Hematopoietic multipotent progenitor cell treated with erythropoietin and hydrocortisone succinate and interleukin-3 and kit ligand, for 4 days (in vitro differentiated cells): ENCODE measurements at places on chromosomes 2 and 18.

DNA sequence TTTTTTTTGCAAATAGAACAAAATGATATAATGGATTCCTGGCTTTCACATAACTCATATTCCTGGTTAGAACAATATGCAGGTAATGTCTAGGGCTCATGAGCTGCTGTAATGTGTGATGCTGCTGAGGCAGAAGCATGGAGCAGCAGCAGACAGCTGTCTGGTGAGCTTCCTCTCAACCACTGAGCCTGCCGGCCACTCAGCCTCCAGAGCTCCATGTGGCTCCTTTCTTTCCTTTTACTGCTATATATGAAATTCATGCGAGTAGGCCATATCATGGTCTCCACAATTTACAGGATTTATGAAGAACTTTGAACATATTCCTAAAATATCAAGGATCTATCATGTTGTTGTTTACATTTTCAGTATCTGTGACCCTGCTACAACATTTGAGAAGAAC lies 120.9 kb downstream of the MEP1B start:
- no peak for DNase-seq

DNA sequence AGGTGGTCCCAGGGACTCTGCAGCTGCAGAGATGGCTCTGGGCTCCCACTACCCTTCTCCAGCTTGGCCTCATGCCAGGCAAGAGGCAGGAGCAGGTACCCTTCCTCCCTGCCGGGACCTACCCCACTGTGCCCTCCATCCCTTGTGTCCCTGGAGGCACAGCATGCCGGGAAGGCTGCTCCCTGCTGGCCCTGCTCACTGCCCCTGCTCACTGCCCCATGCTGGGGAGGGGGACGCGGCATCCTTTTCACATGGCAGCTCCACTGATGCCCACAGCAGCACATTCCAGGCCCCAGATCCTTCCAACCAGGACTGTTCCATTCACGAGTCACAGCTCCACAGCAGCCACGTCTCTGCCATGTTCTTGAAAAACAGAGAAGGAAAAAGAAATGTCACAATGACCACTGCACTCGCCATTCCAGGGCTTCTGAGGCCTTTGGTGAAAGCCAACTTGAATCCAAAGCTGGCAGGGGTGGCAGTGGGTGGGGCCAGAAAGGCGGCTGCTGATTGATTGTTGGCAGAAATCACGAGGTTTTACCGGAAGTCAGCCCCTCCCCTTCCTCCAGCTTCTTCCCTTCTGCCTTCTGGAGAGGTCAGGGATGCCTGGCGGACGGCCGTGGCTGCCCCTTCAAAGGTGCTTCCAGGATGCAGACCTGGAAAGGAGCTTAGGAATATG lies 268.0 kb downstream of the CYP26B1 start:
- DNase-seq = no peak

DNA sequence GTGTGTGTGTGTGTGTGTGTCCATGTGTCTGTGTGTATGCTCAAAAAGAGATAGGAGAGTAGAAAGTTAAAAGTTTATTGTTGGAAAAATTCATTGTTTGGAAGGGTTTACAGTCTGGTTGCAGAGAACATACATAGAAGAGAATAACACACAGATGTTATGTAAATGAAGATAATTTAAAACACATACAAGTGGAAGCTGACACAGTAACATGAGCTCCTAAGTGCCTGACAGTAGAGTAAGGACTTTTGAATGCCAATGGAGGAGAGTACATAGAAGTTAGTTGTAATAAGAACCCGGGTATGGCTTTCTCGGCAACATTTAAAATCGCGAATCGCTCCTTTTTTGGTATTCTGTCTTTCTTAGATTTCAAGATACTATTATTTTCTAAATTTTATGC lies 137.0 kb upstream of the FANCL start:
- no peak for DNase-seq

GRCh38 chr2:98551316-98551715 lies 57.0 kb downstream of the COA5 start:
- DNase-seq = no peak

- no peak for DNase-seq
Observed at GRCh38 chr2:133968446-133968845, 285.4 kb upstream of the MGAT5 start.

DNA sequence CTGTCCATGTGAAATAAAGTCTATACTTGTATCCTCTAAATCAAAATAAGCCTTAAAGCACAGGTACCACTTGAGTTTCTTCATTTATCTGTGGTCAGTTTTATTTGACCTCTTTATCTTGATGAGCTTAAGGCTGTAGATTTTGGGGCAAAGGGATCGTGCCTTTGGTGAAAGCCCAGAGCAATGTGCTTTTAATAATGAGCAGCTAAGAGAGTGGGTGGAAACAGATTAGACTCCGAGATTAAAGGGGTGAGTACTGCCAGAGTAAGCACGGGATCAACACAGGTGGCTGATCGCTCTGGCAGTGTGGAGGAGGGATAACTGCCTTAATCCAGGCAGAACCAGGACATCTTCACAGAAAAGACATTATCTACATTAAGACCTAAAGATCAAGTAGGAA lies 280.4 kb downstream of the TDRD15 start:
- DNase-seq = no peak

DNA sequence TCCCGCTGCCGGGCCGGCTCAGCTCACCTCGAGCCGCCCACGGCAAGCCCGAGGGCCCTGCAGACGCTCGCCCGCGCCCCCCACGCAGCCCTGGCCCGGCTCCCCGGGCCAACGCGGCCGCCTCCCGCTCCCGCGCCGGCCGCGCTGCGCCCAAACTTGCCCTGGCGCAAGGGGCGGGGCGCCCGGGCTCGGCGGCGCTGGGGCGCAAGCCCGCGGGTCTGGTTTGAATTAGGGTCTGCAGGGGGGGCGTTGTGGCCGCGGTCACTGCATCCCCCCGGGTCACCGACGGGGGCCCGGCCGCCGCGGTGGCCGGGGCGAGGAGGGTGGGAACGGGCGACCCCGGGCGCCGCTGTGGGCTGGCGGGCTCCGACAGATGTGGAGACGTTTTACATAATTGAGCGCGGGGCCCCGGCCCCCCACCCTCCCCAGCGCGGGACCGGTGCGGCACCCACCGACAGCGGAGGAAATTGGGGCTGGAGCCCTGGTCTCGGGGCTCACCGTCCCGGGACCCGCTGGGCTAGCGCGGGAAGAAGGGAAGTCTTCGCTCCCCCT lies 690 bp downstream of the SDC1 start:
- DNase-seq = no peak

GRCh38 chr2:157901325-157901724 lies 25.2 kb upstream of the ACVR1 start:
- DNase-seq = peak; percentile 48

GRCh38 chr2:157359628-157360027 lies 34.0 kb upstream of the ERMN start:
- DNase-seq = no peak

DNA sequence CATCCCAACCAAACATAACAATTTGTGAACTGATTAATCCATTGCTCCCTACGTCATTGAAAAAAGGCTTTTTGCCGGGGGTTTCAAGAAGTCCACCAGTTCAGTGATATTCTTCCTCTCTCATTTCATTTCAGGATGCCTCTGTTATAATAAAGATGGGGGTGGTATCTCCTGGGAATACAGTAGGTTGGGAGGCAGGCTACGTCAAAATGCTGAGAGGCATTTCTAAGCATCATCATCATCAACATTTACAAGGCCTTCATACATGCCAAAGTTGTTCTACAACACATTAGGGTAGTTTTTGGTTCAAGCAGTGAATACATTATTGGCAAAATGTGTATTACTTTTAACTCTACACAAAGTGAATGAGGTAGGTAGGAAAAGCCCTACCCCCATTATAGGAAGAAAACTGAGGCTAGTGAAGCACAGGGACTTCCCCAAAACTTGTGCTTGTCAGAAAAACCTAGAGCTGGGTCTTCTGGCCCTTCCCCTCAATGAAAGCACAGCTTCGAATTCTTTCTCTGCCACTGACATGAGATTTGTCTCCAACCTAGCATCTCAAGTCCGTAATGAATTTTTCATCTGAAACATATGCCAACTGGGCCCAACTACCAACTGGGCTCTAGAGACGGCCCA lies 11.3 kb downstream of the OSR1 start:
- DNase-seq = no peak

- DNase-seq = no peak
Observed at GRCh38 chr2:41610501-41611190, 437.2 kb upstream of the PKDCC start.

- DNase-seq = peak; percentile 61
Observed at GRCh38 chr2:173077506-173078177, 2.0 kb downstream of the MAP3K20 start.

DNA sequence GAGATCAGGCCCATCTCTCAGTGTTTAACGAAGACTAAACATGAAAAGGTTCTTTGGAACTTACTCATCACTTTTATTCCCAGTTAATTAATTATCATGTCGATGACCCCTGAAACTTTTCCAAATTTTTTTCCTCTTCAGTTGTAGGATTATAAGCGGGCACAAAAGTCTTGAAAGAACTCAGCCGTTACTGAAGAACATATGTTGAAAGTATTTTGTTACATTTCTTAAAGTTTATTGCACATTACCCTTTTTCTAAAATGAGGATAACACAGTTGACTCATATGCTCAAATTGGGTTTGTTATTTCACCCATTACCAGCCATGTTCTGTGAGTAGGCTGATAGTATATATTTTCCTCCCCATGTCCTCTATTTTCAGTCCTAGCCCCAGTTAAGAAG lies 75.9 kb upstream of the COL3A1 start:
- DNase-seq = no peak

DNA sequence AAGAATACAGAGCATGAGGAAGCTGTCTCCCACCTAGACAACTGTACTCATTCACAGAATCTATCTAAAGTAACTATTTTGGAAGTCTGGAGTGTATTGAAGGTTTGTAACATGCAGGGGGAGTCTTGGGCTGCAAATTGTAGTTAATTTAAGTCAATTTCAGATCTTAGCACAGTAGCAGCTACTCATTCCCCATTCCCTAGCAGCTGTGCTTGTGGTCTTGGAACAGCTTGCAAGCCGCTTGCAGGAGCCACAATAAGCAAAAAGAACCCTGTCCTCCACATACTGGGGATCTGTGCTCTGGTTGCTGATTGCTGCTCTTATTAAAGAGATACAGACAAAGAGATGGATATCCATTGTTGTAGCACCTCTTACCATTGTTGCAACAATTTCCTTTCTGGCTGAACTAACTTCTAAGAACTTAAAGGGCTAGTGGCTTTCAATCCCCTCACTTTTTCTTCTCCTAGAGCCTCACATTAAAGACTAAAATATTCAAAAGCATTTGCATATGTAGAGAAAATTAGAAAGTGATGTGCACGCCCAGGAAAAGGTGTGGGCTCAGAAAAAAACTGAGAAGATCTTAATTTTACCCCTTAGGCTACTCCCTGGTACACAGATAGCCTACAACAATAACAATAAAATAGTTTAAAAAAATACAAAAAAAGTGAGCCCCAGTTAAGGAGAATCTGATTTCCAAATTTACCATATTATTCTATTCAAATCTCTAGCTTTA lies 1775.1 kb upstream of the PIK3C3 start:
- DNase-seq = no peak

DNA sequence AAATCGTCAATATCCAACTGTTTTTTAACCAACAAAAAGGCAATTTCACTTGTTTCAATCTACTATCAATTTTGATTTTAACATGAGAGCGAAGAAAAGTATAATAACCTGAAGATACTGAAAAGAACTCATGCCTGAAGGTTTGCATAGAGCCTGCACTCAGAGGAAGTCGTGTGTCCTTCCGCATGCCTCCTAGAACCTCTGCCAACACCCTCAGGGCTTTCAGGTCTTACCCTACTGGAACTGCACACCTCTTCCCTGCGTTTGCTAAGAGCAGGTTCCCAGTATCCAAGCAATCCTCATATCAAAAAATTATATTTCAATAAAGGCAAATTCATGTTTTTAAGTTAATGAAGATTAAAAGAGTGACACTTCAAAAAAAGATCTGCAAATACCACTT lies 74.7 kb downstream of the PIAS2 start:
- DNase-seq = no peak

- DNase-seq = no peak
Observed at GRCh38 chr18:22868831-22869230, 64.3 kb upstream of the RBBP8 start.

- peak; percentile 78 for DNase-seq
Observed at GRCh38 chr18:23134780-23135549, at the start of gene CABLES1. CABLES1 (plus strand) TSS chr18:23135485; CDS start chr18:23135763, 278 bp downstream.

DNA sequence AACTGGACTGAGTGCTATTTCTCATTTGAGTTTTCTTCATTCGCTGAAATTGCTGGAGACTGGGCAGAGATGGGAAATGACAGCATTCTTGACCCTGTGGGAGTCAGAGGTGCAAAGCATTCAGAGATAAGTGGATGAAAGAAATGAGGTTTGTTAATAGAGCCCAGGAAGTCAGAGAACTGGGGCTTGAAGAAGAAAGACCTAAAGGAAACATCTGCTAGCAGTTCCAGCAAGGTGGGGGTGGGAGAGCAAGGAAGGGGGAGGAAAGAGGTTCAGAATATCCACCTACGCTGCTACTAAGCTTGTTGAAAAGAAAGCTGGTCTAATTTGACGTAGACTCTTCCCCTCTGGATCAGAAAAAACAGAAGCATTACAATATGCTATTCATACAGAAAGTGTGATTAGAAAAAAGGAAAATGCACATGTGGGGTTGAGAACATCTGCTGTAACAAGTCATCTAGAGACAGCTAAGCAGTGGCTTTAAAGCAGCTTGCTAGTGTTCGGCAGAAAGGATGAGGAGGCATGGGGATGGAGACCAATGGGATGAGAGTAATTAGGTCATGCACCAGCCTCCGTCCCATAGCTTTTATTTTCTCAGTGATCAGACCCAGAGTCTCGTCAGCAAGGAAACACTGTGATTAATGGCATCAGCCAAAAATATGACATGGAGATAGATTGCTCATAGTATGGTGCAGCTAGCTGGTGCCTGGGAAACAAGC lies 29.7 kb downstream of the NAB1 start:
- peak; percentile 31 for DNase-seq

- DNase-seq = no peak
Observed at GRCh38 chr2:113068706-113069485, 1.1 kb downstream of the IL1F10 start.

GRCh38 chr2:155944218-155944617 lies 388.3 kb downstream of the NR4A2 start:
- DNase-seq = no peak

- no peak for DNase-seq
Observed at GRCh38 chr2:176071330-176072291, 12.2 kb downstream of the EVX2 start.

DNA sequence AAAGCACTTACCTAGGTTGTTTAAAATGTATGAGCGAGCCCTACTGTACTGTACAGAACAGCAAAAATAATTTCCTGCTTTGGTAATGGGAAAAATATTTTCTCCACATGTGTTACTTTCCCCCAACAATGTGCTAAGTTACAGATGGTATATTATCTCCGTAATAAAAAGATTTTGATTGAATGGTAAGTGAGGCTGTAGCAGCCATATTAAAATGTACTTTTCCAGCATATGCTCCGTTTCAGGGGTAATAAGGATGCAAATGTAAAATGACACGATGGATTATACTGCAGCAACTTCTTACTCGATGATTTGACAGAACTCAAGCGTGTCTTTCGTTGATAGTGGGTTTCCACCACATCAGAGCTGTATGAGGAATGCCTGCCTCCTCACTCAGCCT lies 50.5 kb downstream of the OSBPL6 start:
- no peak for DNase-seq

GRCh38 chr2:223549215-223549614 lies 52.9 kb downstream of the SCG2 start:
- DNase-seq = no peak

GRCh38 chr2:152227969-152228592 lies 52.5 kb upstream of the STAM2 start:
- DNase-seq = no peak

- DNase-seq = no peak
Observed at GRCh38 chr2:208489687-208490086, 83.1 kb downstream of the PTH2R start.

- no peak for DNase-seq
Observed at GRCh38 chr2:130328710-130329109, 14.0 kb upstream of the IMP4 start.

GRCh38 chr2:72004976-72005375 lies 142.7 kb downstream of the CYP26B1 start:
- no peak for DNase-seq
